Mucosa of gallbladder (tissue), 1 donor: ENCODE measurements at places on chromosomes 2 and 18. TPM values are rescaled to one million over a fixed set of nuclear protein-coding genes. Genes with fewer than 3 reads are reported as not detected.

Gene RBBP8
- total RNA-seq = 30.5 TPM

Gene AQP4
- 1.7 TPM for total RNA-seq

- DNase-seq = peak; percentile 43
Measured at GRCh38 chr2:233418761-233419546, 64.7 kb downstream of the DGKD start.

GRCh38 chr2:190280565-190281350, 38.9 kb downstream of the HIBCH start:
- no peak for DNase-seq

GRCh38 chr2:85953476-85953875, 64.7 kb upstream of the ST3GAL5 start:
- peak; percentile 8 for DNase-seq
